ENCODE measurements at places on chromosomes 7 and 10.

- DNase-seq = no peak
These were observed 34.7 kb upstream of the NFE2L3 start for GRCh38 chr7:26117142-26117807.

GRCh38 chr10:118409295-118409694 is 67.2 kb upstream of the FAM204A start:
- DNase-seq = no peak

GRCh38 chr7:79612022-79612421 is 158.6 kb upstream of the MAGI2 start:
- no peak for DNase-seq

- no peak for DNase-seq
These were observed 137.2 kb downstream of the PHTF2 start for GRCh38 chr7:77935652-77936348.

- DNase-seq = no peak
These were observed 293.3 kb downstream of the ADRA2A start for GRCh38 chr10:111370101-111370500.
